ENCODE measurements at places on chromosomes 11 and 22.

- no peak for DNase-seq
Measured at GRCh38 chr22:38071421-38072321, 12.3 kb downstream of the SLC16A8 start.

DNA sequence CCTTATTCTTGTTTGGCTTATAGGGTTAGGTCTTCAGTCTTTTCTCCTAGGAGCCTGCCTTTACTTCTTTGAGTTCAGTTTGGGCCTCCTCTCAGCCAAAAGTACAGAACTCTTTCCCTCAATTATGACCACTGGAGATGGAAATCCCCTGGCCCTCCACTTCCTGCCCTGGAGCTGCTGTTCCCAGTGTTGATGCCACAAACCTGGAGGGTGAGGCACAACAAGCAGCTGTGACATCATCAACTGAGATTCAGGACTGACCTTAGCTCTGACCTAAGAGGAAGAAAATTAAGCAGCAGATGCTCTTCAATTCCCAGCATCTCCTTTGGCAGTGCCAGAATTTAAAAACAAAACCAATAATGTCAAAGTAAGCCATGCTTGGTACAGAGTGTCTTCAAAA lies 3.0 kb downstream of the ABTB2 start:
- no peak for DNase-seq

- peak; percentile 7 for DNase-seq
Measured at GRCh38 chr22:46788441-46789172, 26.2 kb downstream of the TBC1D22A start.

GRCh38 chr11:32843544-32843943 lies 13.8 kb downstream of the PRRG4 start:
- no peak for DNase-seq

DNA sequence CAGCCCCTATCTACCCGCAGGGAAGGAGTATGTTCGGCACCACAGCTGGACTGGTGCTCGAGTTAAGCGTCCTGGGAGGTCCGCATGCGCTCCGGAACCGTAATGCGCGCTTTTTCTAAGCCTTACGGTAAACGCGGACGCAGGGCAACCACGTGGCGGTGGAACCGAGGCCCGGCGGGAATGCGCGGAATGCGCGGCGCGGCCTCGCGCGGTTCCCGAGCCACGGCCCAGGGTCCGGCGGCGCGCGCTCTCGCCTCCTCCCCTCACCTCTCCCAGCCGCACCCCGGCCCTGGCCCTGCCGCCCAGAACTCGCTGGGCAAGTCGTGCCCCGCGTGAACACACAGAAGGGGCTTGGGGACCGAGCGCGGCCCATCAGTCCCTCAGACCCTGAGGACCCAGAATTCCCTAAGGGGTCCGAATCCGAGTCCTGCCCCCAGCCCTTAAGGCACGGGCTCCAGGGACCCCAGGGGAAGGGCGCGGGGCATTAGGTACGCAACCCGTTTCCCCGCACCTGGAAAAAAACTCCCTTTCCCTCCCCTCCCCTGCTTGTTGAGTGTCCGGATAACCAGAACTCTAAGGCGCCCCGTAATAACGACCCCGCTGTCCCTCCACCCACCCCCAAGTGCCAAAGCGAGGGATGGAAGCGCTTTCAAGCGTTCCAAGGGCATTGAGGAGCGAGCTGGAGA lies 4.3 kb upstream of the CCND1 start:
- peak; percentile 40 for DNase-seq

DNA sequence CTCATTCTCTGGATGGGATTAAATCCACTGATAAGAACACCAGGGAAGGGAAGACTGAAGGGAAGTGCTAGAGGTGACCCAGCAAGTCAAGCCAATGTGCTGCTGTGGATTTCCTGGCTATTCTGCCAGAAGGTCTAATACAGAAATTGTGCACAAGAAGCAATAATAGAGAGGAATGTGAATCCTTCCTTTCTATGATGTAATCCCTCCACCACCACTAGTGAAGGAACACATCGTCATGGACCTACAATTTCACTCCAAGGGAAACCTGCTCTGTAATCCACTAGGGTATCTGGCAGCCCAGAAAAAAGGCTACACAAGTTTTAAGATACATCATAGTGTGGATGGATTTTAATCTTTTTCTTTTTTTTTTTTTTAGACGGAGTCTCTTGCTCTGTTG lies 17.4 kb downstream of the LARGE2 start:
- no peak for DNase-seq

GRCh38 chr11:107545101-107545514 lies 20.4 kb downstream of the ALKBH8 start:
- no peak for DNase-seq

DNA sequence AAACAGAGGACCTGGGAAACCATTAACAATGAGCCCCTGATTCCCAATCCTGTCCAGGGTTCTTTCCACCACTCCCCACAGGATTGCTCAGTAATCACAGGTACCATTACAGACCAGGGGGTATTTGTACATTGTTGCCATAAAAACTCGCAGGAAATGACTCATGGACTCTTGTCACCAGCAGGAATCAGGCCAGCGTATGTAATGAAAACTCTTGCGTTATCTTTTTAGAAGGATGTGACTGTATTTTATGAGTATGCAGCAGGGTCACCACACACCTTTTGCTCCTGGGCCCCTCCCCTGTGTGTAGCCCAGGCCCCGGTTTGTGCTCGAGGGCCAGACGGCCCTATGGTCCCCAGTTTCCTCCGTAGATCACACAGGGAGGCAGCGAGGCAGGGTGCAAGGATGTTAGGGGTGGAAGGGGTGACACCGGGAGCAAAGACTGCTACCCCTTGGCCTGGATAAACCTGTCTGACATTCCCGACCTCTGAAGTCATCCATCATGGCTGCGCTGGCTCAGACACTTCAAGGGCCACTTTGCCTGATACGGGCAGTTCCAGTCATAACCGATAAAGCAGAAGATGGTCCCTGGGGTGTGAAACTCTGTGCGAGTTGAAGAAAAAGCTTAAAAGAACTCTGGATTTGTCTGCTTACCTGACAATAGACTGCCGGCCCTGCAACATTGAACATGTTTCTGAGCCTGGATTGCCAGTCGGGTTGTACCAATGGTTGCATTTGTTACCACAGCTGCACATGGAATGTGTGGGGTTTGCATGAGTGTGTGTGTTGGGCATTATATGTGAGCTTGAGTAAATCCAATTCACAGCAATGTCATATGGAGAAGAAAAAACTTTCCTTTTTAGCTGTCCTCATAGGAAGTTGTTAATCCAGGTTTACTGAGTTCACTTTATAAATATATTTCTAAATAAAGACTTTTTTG lies 56.9 kb downstream of the MICAL2 start:
- no peak for DNase-seq

GRCh38 chr11:130318031-130318673 lies 3.4 kb upstream of the ZBTB44 start:
- DNase-seq = no peak

- DNase-seq = no peak
Measured at GRCh38 chr22:19422440-19423301, 8.9 kb downstream of the HIRA start.

- no peak for DNase-seq
Measured at GRCh38 chr11:48047616-48048015, 67.3 kb downstream of the PTPRJ start.

GRCh38 chr22:23984430-23984829 lies 4.5 kb downstream of the GSTT2 start:
- no peak for DNase-seq

DNA sequence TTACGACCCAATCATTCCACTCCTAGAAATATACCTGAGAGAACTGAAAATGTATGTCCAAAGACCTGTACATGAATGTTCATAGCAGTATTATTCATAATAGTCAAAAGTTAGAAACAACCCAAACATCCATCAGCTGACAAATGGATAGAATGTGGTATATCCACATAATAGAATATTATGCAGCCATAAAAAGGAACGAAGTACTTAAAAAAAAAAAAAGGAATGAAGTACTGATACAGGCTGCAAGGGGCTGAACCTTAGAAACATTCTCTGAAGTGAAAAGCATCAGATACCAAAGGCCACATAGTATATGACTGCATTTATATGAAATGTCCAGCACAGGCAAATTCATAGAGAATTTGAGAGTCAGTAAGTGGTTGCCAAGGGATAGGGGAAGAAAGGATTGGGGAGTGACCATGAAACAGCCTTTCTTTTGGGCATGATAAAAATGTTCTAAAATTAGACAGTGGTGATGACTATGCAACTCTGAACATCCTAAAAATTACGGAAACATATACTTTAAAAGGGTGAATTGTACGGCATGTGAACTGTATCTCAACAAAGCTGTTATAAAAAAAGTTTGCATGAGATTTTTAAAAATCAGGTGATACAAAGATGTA lies 1.8 kb downstream of the TPST2 start:
- no peak for DNase-seq

GRCh38 chr22:17172029-17172833 lies 13.2 kb upstream of the HDHD5 start:
- DNase-seq = no peak

DNA sequence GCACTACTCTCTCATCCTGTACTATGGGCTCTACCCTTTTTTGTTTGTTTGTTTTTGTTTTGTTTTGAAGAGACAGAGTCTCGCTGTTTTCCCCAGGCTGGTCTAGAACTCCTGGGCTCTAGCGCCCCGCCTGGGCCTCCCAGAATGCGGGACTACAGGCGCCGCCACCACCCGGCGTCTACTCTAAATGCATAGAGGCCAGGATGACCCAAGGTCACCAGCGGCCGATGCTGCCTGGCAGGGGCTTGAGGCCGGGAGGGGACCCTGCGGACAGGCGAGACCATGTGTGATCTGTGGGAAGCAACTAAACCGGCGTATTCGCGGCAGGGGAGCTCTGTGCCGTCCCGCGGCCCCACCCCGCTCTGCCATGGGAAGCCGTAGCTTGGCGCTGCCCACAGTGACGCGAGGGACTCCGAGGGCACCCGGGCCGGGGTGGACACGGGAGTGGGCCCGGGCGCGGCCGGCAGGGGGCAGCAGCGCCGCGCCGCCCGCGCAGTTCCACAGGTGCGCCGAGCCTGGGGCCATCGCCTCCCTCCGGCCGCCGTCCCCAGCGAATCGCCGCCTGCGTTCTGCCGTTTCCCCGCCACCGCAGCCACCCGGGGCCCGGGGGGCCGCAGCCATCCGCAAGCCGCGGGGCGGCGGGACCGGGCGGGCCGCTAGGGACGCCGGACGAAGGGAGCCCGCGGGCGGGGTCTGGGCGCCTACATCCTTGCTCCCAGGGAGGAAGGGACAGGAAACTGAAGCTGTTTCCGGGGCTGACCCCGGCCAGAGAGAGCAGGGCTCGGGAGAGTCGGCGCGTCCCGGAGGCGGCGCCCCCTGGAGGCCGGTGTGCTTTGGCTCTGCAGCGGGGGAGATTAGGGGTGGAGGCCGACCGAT lies 12.3 kb upstream of the HDHD5 start:
- peak; percentile 83 for DNase-seq

GRCh38 chr11:56716379-56716854 lies 17.5 kb downstream of the OR9G1 start:
- DNase-seq = no peak

GRCh38 chr22:36068776-36069344 lies 40.2 kb upstream of the RBFOX2 start:
- DNase-seq = no peak

DNA sequence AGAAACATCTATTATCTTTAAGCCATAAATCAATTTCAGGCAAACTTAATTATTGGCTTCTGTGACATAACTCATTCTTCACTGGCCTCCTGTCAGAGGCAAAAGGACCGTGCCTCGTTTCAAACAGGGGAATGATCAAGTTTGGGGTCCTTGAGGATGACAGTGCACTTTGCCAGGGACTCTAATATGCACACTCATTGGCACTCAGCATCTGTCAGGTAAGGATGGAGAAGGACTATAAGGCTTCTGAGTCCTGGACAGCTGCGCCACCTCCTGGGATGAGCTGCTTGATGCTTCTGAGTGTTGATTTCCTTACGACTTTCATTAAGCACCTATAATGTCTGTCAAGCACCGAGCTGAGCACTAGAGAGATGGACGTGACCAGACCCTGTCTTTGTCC lies 20.2 kb downstream of the BPIFC start:
- no peak for DNase-seq

DNA sequence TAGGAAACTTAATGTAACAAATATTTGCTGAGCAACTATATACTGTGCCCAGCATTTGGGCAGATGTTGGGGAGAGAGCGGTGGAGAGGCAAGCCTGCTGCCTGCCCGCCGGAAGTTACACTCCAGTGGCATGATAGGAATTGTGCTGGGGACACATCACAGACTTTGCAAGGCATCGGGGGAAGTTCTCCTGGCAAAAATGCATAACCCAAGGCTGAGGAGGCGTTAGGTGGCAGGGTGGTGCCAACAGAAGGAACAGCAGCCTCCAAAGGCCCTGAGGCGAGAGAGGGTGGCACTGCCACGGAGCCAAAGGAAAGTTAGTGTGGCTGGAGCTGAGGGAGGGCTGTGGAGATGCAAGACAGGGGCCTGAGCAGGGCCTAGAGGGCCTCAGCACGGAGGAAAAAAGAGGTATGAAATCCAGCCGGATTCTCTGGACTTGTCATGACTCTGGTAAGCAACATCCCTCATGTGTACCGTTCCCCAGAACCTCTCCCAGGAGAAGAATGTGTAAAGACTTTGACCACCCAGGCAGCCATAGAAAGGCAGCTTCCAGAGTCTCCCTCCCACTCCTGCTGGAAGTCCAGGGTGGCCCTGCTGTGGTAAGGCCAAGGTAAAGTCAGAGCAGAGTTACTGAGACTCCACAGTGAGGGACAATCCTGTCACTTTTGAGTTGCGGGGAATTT lies 76.1 kb upstream of the RAB1B start:
- DNase-seq = no peak

GRCh38 chr11:78560153-78560552 lies 14.5 kb downstream of the NARS2 start:
- DNase-seq = no peak

GRCh38 chr22:37233751-37234631 lies 10.1 kb downstream of the RAC2 start:
- no peak for DNase-seq

- no peak for DNase-seq
Measured at GRCh38 chr11:45704635-45705034, 39.2 kb upstream of the CHST1 start.

DNA sequence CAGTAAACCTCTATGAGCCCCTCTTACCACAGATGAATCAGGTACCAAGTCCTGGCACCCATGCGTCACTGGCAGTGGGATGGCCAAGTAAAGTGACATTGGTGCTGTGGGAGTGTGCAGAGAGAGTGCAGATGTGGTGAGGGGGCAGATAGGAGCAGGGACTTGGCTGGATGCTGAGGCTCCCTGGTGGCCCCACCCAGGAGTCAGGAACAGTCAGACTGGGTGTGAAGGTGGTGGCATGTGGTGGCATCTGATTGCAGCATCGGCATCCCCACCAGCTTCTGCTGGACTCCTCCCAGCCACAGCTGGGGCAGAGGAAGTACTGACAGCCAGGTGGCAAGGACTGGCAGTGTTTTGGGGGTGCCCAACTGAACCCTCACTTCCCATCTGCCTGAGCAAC lies 11.4 kb downstream of the DGAT2 start:
- DNase-seq = no peak

DNA sequence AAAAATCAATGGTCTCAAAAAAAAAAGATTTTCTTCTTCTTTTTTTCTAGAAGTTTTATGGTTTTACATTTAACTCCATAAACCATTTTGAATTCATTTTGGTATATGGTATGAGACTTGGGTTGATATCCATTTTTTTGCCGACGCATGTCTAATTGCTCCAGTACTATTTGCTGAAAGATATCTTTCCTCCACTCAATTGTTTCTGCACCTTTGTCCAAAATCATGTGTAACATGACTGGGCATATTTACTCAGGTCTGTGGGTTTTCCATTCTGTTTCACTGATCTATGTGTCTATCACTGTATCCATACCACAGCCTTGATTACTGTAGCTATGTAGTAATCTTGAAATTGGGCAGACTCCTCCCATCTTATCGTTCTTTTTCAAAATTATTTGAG lies 15.6 kb upstream of the SCARF2 start:
- no peak for DNase-seq

All from tibial artery (tissue), 4 donors.